NCI-H524 treated with DMSO at 0.1 percent for 48 hours (cell line): ENCODE measurements at places on chromosomes 4 and X.

DNA sequence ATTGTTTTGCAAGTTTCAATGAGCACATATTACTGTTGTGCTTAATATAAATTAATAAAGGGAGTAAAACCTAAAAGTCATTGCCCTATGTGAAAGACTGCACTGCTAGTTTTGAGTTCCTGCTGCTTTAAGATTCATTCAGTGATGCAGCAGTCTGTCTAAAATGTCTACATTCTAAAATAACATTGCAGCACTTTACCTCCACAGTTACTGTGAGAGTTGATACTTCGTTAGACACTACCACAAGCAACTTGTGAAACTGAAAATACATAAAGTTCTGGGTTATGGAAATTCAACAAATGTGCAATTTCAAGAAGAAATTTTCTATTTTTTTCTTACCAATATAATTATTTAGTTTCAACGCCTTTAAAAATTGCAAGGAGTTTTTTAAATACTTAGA is 1175.2 kb upstream of the DIAPH2 start:
- DNase-seq: no peak

DNA sequence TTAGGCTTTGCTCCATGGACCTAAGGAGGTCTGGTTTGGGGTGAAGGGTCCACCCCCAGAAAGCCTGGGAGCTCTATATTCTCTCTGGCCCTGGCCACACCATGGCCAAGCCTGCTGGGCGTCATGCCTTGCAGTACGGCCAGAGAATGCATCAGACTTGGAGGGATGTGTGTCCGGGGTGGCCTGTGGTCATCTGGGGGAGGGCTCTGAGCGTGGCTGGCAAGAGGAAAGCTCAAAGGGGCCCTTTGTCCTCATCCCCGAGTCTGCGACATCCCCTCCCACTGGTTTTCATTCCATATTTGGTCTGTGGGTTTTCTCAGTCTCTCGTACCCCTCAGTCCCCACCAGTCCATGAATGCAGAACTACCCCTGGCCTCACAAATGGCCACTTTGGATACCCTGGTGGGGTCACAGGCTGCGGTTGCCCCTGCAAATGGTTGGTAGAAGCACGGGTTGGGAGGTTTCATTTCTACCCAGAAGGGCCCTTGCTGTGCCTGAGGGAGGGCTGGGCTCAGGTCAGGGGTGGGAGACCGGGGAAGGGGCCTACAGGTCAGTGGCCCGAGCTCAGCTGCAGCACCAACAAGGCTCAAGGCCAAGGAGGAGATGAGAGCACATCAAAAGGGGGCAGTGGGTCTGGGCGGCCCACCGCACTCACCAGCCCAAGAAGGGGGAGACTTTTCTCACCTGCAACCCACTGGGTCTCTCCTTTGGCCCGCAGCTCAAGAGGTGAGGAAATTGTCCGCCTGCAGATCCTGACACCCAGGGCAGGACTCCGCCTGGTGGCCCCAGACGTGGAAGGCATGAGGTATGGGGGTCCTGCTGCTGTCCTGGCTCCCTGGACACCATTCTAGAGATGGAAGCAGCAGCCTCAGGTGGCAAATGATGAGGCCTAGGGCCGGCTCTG is 30.2 kb downstream of the ZNF185 start:
- no peak for DNase-seq

DNA sequence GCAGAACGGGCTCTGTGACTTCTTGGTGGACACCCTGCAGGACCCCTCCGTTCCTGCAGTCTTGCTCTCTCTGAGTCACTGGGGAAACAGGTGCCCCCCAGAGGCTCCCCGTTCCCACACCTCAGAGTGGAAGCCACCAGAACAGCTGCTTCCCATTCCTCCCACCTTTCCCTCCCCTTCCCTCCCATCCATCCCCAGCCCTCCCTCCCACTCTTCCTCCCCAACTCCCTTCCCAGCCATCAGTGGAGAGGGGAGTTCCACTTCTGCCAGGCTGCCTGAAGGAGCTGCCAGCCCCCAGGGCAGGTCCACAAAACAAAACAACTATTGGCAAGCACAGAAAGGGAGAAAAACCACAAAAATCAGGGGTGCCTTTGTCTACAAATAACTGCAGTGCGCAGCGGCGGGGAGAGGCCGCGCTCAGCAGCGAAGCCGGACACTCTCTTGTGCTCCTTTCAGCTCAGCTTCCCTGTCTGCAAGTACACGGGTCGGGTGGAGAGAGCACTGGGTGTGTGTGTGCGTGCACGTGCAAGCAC is 8.1 kb downstream of the SSR4 start:
- DNase-seq: no peak

- no peak for DNase-seq
These were observed 232.7 kb downstream of the MGST2 start for GRCh38 chr4:139898293-139898692.

- no peak for DNase-seq
These were observed 17.1 kb upstream of the ANXA3 start for GRCh38 chr4:78534286-78534955.

DNA sequence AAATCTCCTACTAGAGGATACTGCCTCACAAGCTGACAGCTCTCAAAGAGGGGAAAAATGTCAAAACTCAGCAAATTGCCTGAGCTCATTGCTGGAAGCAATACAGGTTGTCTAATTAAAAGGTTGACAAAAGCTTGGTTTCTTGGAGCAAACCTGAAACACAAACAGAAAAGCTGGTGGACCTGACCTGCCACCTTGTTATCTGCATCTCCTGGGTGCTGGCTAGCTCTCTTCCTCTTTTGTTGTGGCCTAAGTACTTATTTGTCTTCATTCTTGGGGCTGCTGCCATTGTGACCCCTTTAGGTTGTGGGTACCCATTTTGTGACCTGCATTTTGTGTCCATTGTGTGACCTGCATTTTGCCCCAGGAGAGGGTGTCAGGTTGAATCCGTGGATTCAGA is 184.5 kb downstream of the KIT start:
- no peak for DNase-seq

- DNase-seq: no peak
These were observed 65.8 kb downstream of the BCOR start for GRCh38 chrX:40031911-40032310.

- DNase-seq: no peak
These were observed 308.0 kb downstream of the TEX13C start for GRCh38 chrX:125627676-125628075.

- no peak for DNase-seq
These were observed 19.3 kb downstream of the ARHGEF9 start for GRCh38 chrX:63765712-63766111.

GRCh38 chr4:110091434-110092140 is 106.8 kb downstream of the ELOVL6 start:
- no peak for DNase-seq

DNA sequence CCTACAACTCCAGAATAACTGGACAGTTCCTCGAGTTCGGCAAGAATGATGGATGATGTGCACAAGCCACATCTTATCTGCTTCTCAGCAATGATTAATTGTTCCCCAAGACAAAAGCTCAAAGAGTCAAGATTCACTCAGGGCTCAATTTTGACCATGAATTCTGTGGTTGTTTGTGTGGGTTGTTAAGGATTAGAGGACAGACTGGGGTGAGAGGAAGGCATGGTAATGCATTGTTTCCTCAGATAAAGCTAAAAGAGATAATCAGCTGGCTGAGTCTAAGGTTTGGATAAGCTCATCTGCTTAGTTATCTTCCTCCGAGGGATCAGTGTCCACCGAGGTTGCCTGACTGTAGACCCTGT is 161.0 kb downstream of the CPEB2 start:
- DNase-seq: no peak

- DNase-seq: no peak
These were observed 25.0 kb downstream of the FLNA start for GRCh38 chrX:154349359-154349935.

GRCh38 chr4:37881811-37882210 is 9.1 kb upstream of the TBC1D1 start:
- DNase-seq: no peak

DNA sequence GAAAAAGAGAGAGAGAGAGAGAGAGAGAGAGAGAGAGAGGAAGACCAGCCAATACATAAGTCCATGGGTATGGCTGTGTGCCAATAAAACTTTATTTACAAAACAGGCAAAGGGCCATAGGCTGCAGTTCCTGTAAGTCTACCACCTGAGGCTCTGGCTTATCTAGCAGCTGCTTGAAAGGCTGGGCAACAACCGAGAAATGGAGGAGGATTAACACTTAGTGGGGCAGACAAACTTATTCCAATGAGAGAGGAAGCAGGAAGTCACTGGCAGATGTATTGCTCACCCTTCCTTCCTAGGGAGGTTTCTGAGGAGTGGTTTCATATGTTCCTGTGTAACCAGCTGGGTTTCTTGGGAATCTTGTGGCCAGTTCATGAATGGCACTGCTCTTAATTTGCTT is 4.7 kb upstream of the GPR143 start:
- DNase-seq: no peak

- DNase-seq: no peak
These were observed 224.9 kb downstream of the AFAP1 start for GRCh38 chr4:7714738-7715137.

DNA sequence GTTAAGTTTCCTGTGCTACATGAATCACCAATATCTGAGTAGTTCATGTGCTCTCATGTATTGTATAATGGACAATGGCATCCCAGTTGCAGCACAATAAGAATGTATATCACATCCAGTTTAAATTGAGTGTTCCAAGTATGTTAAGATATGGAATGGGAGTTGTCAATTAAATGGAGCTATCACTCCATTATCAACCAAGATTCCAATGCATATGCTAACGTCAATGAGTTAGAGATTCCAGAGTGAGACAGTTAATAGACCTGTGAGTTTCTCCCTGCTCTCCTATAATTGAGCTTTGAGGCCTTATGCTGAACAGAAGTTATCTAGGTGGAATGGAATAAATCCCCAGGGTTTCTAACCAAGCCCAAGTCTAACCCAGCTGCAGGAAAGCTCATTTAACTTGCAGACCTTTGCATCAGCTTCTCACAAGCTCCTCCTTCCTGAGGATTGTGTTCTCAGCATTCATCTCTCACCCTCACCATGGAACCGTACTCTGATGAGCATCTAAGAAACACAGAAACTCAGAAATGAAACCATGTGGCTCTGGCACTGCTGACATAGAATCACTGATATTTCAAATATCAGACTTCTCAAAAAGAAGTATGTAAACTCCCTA is 84.8 kb downstream of the TIGD2 start:
- no peak for DNase-seq

DNA sequence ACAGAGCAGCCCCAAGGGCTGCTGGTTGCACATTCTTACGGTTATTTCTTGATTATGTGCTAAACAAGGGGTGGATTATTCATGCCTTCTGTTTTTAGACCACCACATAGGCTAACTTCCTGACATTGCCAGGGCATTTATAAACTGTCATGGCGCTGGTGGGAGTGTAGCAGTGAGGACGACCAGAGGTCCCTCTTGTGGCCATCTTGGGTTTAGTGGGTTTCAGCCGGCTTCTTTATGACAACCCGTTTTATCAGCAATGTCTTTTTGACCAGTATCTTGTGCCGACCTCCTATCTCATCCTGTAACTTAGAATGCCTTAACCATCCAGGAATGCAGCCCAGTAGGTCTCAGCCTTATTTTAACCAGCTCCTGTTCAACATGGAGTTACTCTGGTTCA is 212.4 kb upstream of the GRID2 start:
- DNase-seq: no peak

- DNase-seq: no peak
These were observed 54.3 kb downstream of the ZFYVE28 start for GRCh38 chr4:2363951-2364653.

GRCh38 chrX:110442635-110443034 is 84.0 kb downstream of the RTL9 start:
- peak; percentile 39 for DNase-seq

DNA sequence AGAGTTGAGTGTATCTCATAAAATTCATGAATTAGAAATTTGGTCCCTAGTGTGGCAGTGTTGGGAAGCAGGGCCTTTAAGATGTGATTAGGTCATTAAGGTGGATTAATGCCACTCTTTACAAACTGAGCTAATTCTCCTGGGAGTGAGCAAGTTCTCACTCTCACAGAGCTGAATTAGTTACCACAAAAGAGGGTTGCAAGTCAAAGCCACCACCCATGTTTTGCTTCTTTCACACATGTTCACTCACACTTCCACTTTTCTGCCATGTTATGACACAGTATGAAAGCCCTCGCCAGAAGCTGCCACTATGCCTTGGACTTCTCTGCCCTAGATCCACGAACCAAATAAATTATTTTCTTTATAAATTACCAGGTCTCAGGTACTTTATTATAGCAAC is 332.1 kb downstream of the ARAP2 start:
- no peak for DNase-seq

GRCh38 chrX:121407627-121408026 is 360.2 kb downstream of the GLUD2 start:
- no peak for DNase-seq

GRCh38 chrX:133290076-133290475 is 71.9 kb upstream of the TFDP3 start:
- no peak for DNase-seq

- DNase-seq: no peak
These were observed 2188.9 kb upstream of the TENM3 start for GRCh38 chr4:180054291-180054690.

DNA sequence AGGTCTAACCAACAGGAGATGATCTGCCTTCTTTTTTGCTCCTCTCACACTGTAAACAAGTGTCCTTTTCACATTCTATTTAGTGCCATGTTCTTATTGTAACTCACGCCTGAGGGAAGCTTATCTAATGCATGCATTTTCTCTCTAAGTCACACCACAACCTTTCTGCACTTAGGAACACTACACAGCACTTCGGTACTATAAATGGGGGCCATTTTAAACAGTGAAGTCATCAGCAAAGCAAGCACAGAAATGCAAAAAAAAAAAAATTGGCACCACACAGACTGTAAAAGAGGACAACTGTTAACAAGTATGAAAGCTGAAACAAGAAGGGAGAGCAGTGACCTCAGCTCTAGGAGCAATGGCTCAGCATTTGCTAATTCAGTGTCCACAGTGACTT is 45.2 kb downstream of the PRSS12 start:
- no peak for DNase-seq

DNA sequence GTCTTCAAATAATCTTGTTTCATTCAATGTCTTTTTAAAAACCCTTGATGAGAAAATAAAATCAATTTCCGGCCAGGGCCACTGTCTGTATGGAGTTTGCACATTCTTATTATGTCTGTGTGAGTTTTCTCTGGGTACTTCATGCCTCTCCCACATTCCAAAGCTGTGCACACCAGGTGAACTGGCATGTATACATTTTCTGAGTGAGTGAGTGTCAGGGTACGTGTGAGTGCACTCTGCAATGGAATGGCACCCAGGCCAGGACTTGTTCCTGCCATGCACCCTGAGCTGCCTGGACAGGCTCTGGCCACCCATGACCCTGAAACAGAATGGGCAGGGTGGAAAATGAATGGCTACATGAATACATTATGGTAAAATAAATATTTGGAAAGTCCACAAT is 61.3 kb downstream of the UBE2NL start:
- DNase-seq: no peak
